ENCODE measurements at places on chromosomes 7 and 10.

GRCh38 chr10:46017733-46018132 lies 12.7 kb downstream of the NCOA4 start:
- no peak for DNase-seq

DNA sequence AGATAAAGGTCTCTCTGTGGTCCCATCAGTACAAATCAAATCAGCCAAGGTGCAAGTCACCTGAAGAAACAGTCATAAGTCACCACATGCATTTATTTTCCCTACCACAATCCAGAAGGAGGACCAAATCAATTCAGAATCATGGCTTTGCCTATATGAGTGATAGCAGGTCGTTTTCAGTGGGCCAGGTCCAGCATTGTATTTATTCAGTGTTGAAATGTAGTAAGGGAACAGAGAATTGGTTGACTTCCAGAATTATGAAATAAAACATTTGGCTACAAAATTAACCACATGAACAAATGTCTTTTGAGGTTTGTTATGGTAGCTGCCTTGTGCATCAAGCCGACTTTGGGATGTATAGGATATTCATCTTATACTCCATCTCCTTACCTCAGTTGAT lies 88.4 kb downstream of the POLR1F start:
- no peak for DNase-seq

DNA sequence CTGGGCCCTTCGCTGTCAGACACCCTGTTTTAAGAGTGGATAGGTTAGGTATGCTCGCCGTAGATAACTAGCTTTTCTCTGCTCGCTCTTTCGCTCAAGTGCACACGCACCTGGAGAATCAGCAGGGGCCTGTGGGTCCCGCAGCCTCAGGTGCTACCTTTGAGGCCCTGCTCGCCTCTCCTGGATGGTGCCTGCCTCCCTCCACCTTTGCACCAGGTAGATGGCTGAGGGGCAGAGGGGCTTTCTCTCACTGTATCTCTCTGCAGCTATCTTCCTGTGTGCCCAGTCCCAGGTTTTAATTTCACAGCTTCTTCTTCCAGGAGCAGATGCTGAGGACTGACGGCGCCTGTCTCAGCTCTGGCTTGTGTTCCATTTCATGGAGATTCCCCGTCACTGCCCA lies 227.9 kb downstream of the TCF7L2 start:
- DNase-seq: no peak

DNA sequence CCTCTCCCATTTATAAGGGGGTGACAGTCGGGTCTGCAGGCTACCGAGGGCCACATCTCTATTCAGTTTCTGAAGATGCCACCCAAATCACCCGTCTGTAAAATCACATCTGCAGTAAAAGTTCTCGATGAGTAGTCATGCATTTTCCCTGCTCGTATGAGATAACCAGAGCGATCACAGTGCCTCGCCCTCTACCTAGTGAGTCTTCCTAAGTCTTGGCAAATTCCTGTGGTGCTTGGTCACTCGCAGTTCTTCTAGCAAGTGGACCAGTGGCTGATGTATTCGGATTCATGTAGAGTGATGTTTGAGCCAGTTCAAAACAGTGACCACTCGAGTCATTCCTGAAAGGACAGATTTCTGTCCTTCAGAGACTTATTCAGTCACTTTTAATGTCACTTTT lies 44.9 kb downstream of the INSYN2A start:
- DNase-seq: no peak

GRCh38 chr7:17564678-17565212 lies 266.3 kb downstream of the AHR start:
- DNase-seq: no peak

DNA sequence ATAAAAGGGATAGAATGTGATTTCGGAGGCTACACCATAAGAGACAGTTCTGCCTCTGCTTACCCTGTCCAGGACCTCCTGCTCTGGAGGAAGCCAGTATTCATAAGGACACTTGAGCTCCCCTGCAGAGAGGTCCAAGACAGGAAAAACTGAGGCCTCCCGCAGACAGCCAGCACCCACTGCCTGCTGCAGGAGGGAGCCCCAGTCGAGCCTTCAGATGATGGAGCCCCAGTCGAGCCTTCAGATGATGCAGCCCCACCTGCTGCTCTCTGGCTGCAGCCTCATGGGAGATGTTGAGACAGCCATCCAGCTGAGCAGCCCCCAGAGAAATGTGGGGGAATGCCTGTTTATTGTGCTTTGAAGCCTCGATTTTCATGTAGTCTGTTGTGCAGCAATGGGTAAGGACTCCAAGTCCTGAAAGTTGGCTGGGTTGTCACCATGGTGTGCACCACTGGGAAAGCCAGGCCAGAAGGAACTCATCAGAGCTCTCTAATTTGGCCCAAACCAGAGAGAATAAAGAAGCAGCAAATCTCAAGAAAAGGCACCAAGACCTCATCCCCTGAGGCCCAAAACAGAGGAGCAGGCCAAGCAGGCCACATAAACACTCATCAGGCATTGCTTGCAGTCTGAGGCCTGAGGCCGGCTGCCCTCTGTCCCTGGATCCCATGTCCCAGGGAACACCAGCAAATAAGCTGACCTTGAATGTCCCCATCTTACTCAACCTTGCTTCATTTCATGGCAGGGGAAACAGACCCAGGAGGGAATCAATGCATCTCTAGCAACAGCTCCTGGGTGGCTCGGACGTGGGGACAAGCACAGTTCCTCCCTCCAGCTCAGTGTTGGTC lies 30.9 kb downstream of the CALML5 start:
- no peak for DNase-seq

GRCh38 chr10:122188706-122189105 lies 82.4 kb upstream of the BTBD16 start:
- DNase-seq: no peak

Measured in activated CD4-positive, alpha-beta T cell treated with anti-CD3 and anti-CD28 coated beads, Interleukin-2, Interleukin-4, amounts not matched to agents 100 ng/mL and 50 ng/mL, durations not matched to agents 16 hours and 8 hours (primary cell).